Natural killer cell (primary cell): ENCODE measurements at places on chromosomes 2 and 18. TPM values are rescaled to one million over a fixed set of nuclear protein-coding genes. Genes with fewer than 3 reads are reported as not detected.

GRCh38 chr2:147927053-147927588 lies 82.3 kb downstream of the ACVR2A start:
- H3K27me3 ChIP-seq, result no peaks in the 10 kb centered on the region
- H3K36me3 ChIP-seq, result peaks cover 12% of the 10 kb centered on the region
- no peak overlapping the region for H3K4me3 ChIP-seq
- no peaks in the 10 kb centered on the region for H3K4me1 ChIP-seq
- no peak for DNase-seq
- no peak overlapping the region for H3K27ac ChIP-seq

NYAP2 gene
- total RNA-seq, result 0.14 TPM

DCDC2C gene
- total RNA-seq, result not detected

GRCh38 chr2:144354953-144355352 lies 165.0 kb downstream of the ZEB2 start:
- no peak overlapping the region for H3K4me3 ChIP-seq
- no peaks in the 10 kb centered on the region for H3K4me1 ChIP-seq
- H3K36me3 ChIP-seq, result no peaks in the 10 kb centered on the region
- no peaks in the 10 kb centered on the region for H3K27me3 ChIP-seq

GRCh38 chr2:206477296-206477695 lies 34.0 kb downstream of the ADAM23 start:
- no peaks in the 10 kb centered on the region for H3K36me3 ChIP-seq
- no peak for DNase-seq
- no peaks in the 10 kb centered on the region for H3K4me1 ChIP-seq
- no peaks in the 10 kb centered on the region for H3K27me3 ChIP-seq
- H3K4me3 ChIP-seq, result no peak overlapping the region

DNA sequence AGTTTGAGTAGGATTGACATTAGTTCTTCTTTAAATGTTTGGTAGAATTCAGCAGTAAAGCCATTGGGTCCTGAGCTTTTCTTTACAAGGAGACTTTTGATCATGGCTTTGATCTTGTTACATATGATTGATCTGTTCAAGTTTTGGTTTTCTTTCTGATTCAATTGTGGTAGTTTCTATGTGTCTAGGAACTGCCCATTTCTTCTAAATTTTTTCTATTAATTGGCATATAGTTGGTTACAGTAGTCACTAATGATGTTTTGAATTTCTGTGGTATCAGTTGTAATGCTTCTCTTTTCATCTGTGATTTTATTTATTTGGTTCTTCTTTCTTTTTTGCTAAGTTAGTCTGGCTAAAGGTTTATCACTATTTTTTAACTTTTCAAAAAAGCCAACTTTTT lies 73.3 kb upstream of the DLGAP1 start:
- no peak for DNase-seq
- H3K4me3 ChIP-seq, result no peak overlapping the region
- no peaks in the 10 kb centered on the region for H3K4me1 ChIP-seq
- no peaks in the 10 kb centered on the region for H3K36me3 ChIP-seq

CDH7 gene
- total RNA-seq, result not detected

GRCh38 chr18:14970027-14970426 lies 222.1 kb downstream of the ANKRD30B start:
- no peak for DNase-seq
- no peaks in the 10 kb centered on the region for H3K36me3 ChIP-seq
- no peak overlapping the region for H3K4me3 ChIP-seq
- no peak overlapping the region for H3K27ac ChIP-seq
- H3K27me3 ChIP-seq, result no peaks in the 10 kb centered on the region

- H3K4me3 ChIP-seq, result no peak overlapping the region
- no peak overlapping the region for H3K27ac ChIP-seq
- no peak for DNase-seq
These were observed 183.4 kb upstream of the FN1 start for GRCh38 chr2:215619022-215619958.

TEKT4 gene
- not detected for total RNA-seq

DNA sequence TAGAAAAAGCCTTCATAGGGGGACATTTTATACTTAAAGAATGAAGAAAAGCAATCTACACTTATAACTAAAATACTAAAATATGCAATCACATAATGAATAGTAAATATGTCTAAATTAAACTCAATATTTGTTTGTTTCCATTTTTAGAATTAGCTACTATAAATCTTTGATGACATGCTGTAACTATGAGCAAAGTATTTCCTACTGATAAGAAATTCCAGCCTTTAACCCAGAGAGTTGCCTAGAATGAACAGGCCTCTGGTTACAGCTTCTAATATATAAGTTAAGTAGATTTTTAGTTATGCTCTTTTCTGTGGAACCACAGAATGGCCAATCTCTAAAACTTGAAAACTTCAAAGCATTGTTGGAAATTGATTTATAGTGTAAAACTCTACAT lies 1465.6 kb upstream of the ZEB2 start:
- no peak for DNase-seq
- no peaks in the 10 kb centered on the region for H3K27me3 ChIP-seq
- H3K36me3 ChIP-seq, result no peaks in the 10 kb centered on the region
- no peak overlapping the region for H3K27ac ChIP-seq
- no peaks in the 10 kb centered on the region for H3K4me1 ChIP-seq

GRCh38 chr2:1730015-1730927 lies 14.0 kb downstream of the PXDN start:
- H3K4me1 ChIP-seq, result no peaks in the 10 kb centered on the region
- no peaks in the 10 kb centered on the region for H3K36me3 ChIP-seq
- no peak overlapping the region for H3K4me3 ChIP-seq

- peaks cover 5% of the 10 kb centered on the region for H3K4me1 ChIP-seq
- H3K36me3 ChIP-seq, result no peaks in the 10 kb centered on the region
- no peak overlapping the region for H3K4me3 ChIP-seq
- H3K27me3 ChIP-seq, result peaks cover 3% of the 10 kb centered on the region
- H3K27ac ChIP-seq, result no peak overlapping the region
These were observed 828 bp downstream of the CIB4 start for GRCh38 chr2:26640331-26640745.

DNA sequence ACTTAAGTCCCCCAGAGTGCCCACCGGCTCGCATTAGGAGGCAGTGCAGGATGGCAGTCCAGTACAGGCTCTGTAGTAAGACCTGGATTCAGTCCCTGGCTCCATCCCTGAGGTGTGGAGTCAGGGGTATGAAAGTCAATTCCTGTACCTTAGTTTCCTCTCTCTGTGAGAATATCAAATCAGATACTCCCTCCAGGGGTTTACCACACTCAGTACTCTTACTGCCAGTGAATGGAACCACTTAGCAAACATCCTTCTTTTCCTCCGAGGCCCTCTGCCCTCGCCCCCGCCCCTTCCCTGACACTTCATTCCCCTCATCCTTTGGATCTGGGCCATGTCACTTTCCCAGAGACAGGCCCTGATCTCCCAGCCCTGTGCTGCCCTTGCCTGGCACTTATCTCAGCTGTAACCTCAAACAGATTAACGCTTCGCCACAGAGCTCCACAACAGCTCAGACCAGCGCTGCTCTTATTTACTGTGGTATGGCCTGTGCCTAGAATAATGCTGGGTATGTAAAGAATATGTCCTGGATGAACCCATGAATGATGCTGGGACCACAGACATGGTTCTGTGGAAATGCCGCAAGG lies 159.0 kb upstream of the TMEM200C start:
- H3K4me1 ChIP-seq, result no peaks in the 10 kb centered on the region
- H3K36me3 ChIP-seq, result no peaks in the 10 kb centered on the region
- DNase-seq, result no peak
- H3K27ac ChIP-seq, result no peak overlapping the region
- H3K4me3 ChIP-seq, result no peak overlapping the region
- H3K27me3 ChIP-seq, result no peaks in the 10 kb centered on the region

GCG gene
- total RNA-seq, result not detected

- H3K27me3 ChIP-seq, result no peaks in the 10 kb centered on the region
- H3K27ac ChIP-seq, result no peak overlapping the region
- no peak for DNase-seq
These were observed 4.1 kb upstream of the LPIN1 start for GRCh38 chr2:11742317-11742701.

DNA sequence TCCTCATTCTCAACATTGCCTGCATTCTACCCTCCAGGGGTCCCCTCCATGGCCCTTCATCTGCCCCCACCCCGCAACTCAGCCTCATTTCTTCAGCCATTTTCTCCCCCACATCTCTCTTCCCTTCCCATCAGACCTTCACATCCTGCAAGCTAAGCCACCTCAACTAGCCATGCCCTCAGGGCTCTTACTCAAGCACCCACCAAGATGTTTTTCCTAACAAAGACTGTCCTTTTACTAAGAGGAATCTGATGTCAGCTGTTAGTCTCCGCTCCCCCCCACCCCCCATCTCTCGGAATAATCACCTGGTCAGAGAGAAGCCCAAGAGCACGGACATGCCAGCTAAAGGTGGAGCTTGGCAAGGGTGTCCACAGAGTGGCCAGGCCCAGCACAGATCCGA lies 4.7 kb upstream of the CAPN10 start:
- no peak overlapping the region for H3K27ac ChIP-seq
- H3K4me1 ChIP-seq, result peaks cover 45% of the 10 kb centered on the region
- DNase-seq, result no peak
- no peaks in the 10 kb centered on the region for H3K27me3 ChIP-seq
- H3K36me3 ChIP-seq, result peaks cover 17% of the 10 kb centered on the region

TUBB8B gene
- total RNA-seq, result not detected

- no peaks in the 10 kb centered on the region for H3K36me3 ChIP-seq
- no peak overlapping the region for H3K27ac ChIP-seq
- H3K4me1 ChIP-seq, result no peaks in the 10 kb centered on the region
- DNase-seq, result no peak
- H3K27me3 ChIP-seq, result no peaks in the 10 kb centered on the region
- H3K4me3 ChIP-seq, result no peak overlapping the region
These were observed 363.6 kb downstream of the RNF144A start for GRCh38 chr2:7280790-7281189.
